ENCODE measurements at places on chromosomes 7 and 10.

GRCh38 chr7:25597946-25598345 lies 369.7 kb upstream of the NPVF start:
- no peak for DNase-seq

- DNase-seq: no peak
Observed at GRCh38 chr7:103065667-103066066, 8.9 kb downstream of the FBXL13 start.

GRCh38 chr7:141562036-141562435 lies 10.8 kb downstream of the AGK start:
- no peak for DNase-seq

GRCh38 chr7:45073031-45073785 lies 15.6 kb downstream of the NACAD start:
- DNase-seq: no peak

DNA sequence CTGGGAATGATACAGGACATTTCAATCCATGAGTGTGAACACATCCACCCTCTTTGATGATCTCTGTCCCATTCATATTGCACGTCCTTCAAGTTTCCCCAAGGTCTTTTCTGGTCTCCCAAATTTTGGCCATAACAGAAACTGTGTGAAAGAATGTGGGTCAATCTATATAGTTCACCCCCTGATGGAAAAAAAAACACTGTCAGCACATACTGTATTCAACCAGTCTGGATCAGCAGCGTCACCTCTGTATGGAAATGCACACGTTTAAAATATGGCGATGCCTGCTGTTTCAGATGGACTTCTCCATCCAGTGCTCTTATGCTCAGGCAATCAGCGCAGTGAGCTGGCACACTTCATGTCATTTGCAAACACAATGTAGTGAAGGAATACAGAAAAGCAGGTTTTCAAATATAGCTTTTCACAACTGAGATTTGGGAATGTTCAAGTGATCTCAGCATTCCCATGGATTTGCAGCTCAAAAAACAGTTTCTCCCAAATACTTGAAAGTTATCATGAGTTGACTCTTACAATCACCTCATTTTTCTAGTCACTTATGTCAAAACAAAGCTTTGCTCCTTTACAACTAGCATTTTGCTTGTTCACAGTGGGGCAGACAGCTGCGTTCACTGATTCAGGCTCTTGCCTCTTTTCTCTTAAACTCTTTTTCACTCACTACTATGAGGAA lies 61.1 kb downstream of the FAM13C start:
- DNase-seq: no peak

GRCh38 chr10:19014034-19014433 lies 34.6 kb upstream of the MALRD1 start:
- DNase-seq: no peak

- no peak for DNase-seq
Observed at GRCh38 chr10:118903251-118903650, 126.3 kb upstream of the NANOS1 start.

GRCh38 chr10:107546284-107546683 lies 381.8 kb upstream of the SORCS1 start:
- DNase-seq: no peak

- DNase-seq: no peak
Observed at GRCh38 chr10:31677195-31678138, 251.2 kb downstream of the ARHGAP12 start.

DNA sequence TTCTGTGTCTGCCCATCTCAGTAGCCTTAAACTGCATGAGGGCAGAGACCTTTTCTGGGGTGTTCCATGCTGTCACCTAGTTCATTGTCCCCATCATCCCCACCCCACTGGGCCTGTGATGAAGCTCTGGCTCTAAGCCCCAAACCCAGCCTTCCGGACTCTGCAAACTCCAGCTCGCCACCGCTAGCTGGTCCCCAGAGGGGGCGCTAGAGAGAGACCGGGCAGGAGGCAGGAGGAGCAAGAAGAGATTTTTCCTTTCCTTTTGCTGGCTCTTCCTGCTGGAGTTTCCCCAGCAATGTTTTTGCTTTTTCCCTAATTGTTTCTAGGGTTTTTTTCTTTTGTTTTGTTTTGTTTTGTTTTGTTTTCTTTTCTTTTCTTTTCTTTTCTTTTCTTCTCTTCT lies 234.4 kb downstream of the TEX36 start:
- no peak for DNase-seq

- DNase-seq: no peak
Observed at GRCh38 chr7:141974831-141975230, 1.3 kb upstream of the TAS2R38 start.

DNA sequence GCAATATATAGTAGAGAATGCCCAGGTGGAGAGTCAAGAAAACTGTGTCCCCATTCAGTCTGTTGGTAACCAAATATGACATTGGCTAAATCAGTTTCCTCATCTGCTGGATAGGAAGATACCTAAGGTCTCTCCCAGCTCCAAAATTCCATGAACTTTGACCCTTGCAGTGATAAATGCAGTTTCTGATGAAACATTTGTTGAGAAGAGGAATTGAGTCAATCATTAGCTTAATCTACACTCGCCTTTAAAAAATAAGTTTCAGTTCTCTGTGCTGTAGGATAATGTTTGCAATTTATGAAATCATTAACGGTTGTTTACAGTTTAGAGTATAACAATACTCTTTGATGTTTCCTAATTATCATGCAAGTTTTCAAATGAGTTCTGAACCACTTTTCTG lies 38.0 kb upstream of the SLC25A13 start:
- no peak for DNase-seq

GRCh38 chr7:149529136-149529718 lies 31.6 kb upstream of the ZNF746 start:
- no peak for DNase-seq

DNA sequence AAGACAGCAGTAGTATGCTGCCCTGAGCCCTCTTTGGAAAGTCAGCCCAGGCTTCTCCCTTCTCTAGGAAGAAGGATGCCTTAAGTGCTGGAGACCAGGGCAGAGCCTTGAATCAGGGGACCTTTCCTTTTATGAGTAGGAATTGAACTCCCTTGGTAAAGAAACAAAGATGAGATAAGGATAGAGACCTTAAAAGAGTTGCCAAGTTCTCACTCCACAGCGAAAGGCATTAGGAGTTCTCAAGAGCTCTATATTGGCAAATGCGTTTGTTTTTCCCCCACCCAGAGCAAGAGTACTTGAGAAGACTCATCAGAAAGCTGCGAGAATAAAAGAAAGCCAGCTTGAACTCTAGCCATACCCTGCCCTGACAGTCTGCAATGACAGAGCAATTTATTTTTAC lies 72.9 kb upstream of the OGDHL start:
- no peak for DNase-seq

- DNase-seq: no peak
Observed at GRCh38 chr7:150311711-150312110, 11.4 kb upstream of the LRRC61 start.

DNA sequence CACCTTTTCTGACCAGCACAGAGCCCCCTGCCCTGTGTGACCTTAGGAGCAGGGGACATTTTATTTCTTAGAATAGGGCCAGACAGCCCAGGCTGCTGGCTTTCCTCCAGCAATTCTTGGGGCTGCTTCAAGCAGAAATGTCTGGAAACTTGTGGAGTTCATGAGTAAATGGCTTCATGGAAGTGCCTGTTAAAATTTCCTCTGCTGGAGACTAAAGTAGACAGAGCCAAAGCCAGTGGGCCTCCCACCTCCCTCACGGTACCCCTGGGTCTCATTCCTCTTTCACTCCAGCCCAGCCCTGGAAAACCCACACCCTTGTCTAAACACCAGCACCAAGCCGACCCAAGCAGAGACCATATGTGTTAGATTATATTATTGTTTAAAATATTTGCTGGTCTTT lies 505.5 kb upstream of the ZMIZ1 start:
- no peak for DNase-seq

DNA sequence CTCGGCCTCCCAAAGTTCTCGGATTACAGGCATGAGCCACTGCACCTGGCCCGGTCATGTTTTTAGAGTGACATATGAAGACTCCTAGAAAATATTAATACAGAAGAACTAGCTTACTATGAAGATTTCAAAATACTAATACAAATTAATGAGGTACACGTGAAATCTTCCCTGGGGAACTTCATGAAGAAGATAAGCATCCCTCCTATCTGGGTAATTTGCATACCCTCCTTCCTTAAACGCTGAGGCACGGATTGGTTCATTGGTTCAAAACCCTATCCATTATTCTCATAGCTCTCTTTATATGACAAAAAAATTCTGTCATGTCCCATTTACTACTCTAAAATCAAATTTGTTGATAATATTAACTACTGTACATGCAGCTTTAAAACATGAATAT lies 224.8 kb upstream of the KLF14 start:
- DNase-seq: no peak

- DNase-seq: no peak
Observed at GRCh38 chr7:139976055-139976837, 86.5 kb downstream of the PARP12 start.

DNA sequence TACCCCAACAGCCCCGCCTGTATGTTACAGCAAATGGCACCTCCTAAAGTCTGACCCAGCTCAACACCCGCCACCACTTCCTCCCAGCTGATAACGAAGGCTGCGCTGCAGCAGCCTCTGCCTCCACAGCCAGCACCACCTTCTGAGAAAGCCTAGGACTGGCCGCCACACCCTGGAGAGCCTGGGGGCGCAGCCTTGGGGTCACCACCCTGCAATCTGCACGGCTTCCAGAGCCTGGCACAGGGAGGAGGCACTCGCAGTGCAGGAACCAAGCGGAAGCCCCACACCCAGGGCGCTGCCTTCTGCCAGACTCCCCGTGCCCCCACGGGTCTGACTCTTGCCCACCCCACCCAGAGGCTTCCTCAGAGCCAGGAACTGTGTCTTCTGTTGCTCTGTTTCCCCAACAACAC lies 112.5 kb downstream of the MAD1L1 start:
- no peak for DNase-seq

DNA sequence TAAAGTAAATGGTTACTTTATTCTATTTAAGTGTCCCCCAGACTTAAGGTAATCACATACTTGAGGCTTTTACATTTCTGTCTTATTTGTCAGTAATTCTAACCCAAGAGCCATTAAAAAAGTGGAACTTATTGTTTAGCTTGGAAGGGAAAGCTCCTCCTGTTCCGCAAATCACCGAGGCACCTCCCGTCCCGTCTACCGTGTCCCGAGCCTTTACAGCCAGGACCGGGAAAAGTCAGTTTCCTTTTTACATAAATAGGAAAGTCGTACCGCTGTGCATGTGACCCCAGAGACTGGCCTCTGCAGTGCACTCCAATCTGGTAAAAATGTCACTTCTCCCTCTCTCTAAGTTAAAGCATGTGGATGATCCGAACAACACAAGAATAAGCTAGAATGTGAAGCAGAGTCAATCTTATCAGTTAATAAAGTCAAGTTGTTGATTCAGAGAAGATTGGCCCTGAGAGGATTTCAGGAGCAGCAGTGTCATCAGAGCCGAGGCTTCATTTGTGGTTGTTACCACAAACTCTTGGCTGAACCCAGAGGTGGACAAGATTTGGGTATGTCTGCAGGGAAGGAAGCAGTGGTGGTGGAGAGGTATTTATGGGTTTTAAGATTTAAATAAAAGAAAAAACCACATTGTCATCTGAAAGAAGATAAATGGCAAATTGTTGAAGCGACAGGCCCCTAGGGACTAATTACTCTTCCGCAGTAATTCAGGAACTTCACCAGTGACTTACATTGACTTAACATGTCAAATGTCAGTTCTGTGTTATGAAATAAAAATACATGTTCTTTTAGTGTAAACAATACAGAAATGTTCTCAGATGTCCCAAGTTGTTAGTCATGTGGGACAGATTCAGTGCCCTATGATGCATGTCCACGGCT lies 316.6 kb upstream of the ZNF32 start:
- DNase-seq: no peak

DNA sequence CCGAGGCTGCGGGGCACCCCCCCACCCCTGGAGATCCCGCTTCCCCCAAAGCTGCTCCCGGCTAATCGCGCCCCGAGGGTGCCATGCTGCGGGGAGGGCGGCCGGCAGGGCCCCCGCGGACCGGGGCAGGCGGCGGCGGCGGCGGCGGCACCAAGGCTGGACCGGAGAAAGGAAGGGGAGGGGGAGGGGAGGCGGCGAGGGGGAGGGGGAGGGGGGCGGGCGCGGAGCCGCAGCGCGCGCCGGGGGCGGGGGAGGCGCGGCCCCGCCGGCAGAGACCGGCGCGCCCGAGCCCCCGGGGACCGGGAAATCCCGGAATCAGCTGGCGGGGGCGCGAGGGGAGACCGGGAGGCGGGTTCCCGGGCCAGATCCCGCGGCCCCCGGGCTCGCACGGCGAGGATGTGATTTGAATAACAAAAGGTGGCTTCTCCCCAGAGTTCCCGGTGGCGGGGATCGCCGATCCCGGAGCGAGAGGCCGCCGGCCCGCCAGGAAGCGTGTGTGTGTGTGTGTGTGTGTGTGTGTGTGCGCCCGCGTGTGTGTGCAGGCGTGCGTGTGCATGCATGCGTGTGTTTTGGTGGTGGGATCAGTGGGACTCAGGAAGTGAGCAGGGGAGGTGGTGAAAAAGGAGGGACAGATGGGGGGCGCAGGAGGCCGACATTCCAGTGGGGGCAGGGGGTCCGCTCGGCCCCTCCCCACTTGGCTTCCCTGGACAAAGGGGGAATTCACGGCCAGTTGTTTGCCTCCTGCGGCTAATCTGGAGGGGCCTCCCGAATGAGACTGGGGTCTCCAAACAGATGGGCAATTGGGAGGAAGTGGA lies 99.5 kb downstream of the HIP1 start:
- DNase-seq: no peak

GRCh38 chr7:153017223-153017622 lies 257.7 kb downstream of the ACTR3B start:
- no peak for DNase-seq

DNA sequence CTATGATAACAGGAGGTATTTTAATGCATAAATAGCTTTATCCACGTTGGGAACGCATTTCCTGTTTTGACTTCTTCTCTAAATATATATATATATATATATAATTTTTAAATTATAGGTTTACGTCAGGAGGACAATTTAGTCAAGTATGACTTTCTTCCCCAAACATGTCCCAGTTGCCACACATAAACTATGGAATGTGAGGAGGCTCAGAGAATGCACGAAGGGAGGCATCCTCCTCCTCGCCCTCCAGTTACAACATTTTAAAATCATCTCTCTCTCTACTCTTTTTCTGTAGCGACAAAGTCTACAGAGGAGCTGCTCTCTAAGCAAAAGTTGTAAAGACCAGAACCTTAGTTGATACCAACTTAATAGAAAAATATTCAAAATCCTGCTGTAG lies 106.9 kb upstream of the LYZL1 start:
- no peak for DNase-seq

GRCh38 chr7:11078247-11078834 lies 104.7 kb downstream of the PHF14 start:
- DNase-seq: no peak

GRCh38 chr10:114265392-114266053 lies 26.5 kb downstream of the VWA2 start:
- no peak for DNase-seq

DNA sequence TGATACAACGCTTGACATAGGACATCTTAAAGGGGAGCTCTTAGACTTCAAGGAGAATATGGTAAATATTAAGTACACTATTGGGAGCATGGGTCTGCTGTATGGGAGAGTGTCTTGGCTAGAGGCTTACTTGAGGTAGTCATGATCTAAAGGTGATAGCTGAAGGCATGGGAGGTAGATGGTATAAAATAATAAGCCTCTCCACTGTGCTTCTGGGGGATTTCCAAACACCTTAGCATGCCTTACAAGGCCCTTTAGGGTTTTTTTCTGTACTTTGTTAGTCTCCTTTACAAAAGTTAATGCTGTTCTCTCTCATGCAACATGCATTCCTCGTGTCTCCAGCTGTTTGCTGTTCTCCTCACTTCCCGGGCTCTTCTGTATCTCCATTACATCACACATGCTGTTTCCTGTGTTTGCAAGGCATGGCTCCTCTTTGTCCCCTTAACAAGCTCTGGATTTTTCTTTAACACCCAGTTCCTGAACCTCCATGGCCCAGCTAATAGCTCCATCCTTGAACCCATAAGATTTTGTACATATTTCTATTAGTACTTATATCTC lies 449.7 kb downstream of the AUTS2 start:
- DNase-seq: no peak
